T-cell (primary cell): ENCODE measurements at places on chromosomes 4 and X.
A peak's percentile ranks its signal among the peaks of the same experiment; 100 is the strongest.

DNA sequence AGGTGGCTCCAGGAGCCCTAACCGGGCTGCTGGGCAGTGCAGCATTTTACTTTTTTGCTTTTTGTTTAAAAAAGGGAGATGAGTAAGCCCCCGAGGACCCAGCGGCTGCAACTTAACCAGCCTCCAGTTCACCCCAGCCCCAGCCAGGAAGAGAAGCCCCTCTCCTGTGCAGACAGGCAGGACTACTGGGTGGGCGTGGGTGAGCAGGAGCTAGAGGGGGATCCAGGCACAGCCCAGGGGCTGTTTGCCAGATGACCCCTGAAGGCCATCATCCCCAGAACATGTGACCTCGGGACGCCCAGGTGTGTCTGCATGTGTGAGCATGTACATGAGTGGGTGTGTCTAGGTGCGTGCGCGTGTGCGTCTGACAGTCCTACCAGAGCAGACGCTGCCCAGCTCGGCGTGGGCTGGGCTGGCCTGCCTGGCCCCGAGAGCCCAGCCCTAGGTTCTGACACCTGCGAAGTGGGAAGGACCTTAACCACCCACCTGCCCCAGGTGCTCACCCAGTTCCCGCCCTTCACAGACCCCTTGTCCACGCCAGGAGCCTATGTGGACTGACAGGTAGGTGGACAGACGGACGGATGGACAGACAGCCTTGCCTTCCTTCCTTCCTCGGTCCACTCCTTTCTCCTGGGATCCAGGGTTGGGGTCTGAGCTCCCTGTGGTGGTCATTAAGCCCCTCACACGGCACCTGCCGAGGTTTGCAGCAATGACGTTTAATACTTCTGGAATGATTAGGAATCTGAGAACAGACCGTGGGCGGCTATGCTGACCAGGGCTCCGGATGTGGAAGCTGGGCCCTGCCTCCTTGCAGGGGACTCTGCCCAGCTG is 7.8 kb upstream of the HAUS3 start:
- no peak for DNase-seq

GRCh38 chrX:20252381-20253231 is 14.1 kb downstream of the RPS6KA3 start:
- DNase-seq = peak; percentile 64

DNA sequence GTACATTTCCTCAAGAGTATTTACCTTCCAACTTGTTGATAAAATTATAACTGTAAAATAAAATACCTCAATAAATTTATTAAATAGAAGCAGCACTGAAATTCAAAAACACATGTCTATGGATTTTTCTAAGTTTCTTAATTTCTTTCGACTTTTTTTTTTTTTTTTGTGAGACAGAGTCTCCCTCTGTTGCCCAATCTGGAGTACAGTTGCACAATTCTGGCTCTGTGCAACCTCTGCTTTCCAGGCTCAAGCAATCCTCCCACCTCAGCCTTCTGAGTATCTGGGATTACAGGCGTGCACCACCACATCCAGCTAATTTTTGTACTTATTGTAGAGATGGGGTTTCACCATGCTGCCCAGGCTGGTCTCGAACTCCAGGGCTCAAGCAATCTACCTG is 79.8 kb downstream of the IQCM start:
- no peak for DNase-seq

DNA sequence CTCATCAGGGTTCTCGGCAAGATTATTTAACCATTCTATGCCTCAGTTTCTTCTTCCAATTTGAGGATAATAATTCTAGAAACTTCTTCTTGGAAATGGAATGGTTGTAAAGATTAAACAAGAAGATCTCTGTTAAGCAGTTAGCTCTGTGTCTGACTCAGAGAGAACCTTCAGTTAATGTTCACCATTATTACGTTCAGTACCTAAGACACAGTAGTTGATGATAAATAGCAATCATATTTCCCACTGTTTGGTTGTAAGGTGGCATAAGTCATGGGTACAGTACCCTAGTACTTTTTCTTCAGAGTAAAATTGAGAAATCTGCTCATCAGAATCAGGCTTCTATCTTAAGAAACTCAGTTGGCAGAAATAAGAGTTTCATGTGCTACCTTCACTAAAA is 366.5 kb upstream of the BOD1L1 start:
- no peak for DNase-seq

- DNase-seq = no peak
Observed at GRCh38 chr4:153722036-153722435, 37.8 kb downstream of the RNF175 start.

DNA sequence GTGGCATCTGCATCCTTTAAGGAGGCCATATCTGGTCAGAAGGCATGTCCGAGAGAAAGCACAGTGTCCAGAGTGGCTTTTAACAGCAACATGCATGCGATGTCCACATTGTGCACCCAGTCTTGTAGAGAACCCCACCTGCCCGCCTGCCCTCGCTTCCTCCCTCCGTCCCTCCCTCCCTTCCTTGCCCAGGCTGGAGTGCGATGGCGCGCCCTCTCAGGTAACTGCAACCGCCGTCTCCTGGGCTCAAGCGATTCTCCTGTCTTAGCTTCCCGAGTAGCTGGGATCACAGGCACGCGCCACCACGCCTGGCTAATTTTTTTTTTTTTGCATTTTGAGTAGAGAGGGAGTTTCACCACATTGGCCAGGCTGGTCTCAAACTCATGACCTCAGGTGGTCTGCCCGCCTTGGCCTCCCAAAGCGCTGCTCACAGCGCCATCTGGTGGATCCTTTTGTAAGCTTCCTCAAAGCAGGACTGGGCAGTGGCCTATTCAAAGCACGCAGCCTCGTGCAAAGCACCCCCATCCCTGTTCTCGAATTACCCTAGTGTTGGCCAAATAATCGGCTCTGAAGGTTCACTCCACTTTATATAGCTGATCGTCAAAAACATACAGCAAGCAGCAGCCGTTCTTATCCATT is 15.0 kb downstream of the BRCC3 start:
- DNase-seq = peak; percentile 25
